ENCODE measurements at places on chromosomes 3 and 15.

DNA sequence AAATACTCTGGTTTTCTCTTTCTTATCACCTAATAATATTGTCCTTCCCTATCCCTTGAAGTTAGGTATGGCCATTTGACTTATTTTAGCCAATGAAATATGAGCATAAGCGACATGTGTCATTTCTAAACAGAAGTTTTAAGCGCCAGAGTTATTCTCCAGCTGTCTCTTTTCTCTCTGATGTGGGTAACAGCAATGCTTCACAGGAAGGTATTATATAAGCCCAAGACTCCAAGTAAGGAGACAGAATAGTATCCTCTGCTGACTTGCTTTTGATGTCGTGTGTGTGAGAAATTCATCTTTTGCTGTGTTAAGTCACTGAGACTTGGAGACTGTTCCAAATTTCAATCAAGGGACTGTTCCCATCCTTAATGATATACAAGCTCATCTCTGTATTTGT is 224.6 kb upstream of the NECTIN3 start:
- H3K27me3 ChIP-seq, result peaks cover 1% of the 10 kb centered on the region
- no peaks in the 10 kb centered on the region for H3K36me3 ChIP-seq
- no peak overlapping the region for H3K27ac ChIP-seq
- no peak overlapping the region for H3K4me3 ChIP-seq

DNA sequence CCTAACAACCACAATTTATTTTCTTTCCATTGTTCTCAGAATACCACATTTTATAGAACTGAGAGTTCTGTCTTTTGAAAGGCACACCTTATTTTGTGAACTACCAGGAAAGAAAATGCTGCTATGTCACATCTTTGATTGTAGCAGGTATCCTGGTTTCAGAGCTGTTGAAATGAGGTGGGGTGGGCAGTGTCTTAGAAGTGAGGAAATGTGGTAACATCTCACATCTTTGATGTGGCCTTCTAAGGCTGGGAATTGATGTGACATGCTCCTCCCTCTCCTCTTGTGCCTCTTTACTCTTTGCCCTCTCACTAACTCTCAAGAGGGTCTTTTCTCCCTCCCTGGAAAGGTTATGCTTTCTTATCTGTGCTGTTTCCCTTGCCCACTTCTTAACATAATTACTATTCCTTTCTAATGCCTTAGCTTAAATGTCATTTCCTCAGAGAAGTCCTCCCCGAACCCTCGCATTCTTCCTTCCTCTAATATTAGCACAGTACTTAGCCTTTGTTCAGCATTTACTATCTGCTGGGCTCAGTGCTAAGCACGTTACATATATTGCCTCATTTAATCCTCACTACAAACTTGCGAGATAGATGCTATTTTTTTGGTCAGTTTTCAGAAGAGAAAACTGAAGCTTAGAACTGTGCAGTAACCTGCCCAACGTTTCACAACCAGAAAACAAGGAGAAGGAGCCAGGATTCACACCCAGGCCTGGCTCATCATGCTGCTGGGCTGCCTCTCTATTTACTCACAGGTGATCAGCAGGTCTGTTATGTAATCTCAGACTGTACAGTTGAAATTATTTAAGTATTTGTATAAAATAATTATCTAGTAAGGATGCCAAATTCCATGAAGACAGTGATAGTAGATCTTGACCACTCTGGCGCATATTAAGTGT is 24.0 kb upstream of the SPTSSB start:
- no peaks in the 10 kb centered on the region for H3K36me3 ChIP-seq
- no peaks in the 10 kb centered on the region for H3K4me1 ChIP-seq
- DNase-seq, result no peak
- no peak overlapping the region for H3K4me3 ChIP-seq

- H3K27me3 ChIP-seq, result no peaks in the 10 kb centered on the region
- H3K27ac ChIP-seq, result no peak overlapping the region
- H3K4me1 ChIP-seq, result no peaks in the 10 kb centered on the region
- no peak for DNase-seq
- no peak overlapping the region for H3K4me3 ChIP-seq
Observed at GRCh38 chr15:48244921-48245320, 38.8 kb downstream of the SLC12A1 start.

DNA sequence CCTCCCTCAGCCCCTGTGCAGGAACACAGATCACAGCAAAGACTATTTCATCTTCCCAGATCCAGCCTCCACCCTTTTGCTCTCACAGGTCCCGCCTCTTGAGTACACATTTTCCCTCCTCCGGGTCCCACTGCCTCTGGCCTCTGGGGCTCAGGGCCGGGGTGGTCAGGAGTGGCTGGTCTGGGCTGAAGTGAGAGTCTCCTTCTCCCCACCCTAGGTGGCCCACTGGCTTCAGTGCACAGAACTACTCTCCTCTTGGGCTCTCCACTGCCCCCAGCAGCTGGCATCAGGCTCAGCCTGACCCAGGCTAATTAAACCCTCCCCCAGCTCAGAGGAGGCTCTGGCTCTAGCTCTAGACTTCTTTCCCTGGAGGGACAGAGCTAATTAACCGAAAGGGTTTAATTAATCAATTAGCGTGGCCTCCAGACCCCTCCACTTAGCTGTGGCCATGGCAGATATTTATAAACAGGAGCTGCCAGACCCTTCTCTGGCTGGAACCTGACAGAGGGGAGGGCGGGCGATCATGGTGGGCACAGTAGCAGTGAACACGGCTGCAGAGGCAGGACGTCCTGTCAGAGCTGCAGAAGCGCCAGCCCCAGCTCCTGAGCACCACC is 15.1 kb downstream of the DUSP7 start:
- H3K4me3 ChIP-seq, result peak overlapping the region; percentile 16
- H3K36me3 ChIP-seq, result no peaks in the 10 kb centered on the region
- no peak overlapping the region for H3K27ac ChIP-seq
- no peak for DNase-seq
- H3K27me3 ChIP-seq, result peaks cover 7% of the 10 kb centered on the region

GRCh38 chr3:190001426-190001825 is 119.3 kb downstream of the P3H2 start:
- H3K36me3 ChIP-seq, result no peaks in the 10 kb centered on the region
- peaks cover 4% of the 10 kb centered on the region for H3K4me1 ChIP-seq
- peaks cover 2% of the 10 kb centered on the region for H3K27me3 ChIP-seq
- no peak overlapping the region for H3K4me3 ChIP-seq

DNA sequence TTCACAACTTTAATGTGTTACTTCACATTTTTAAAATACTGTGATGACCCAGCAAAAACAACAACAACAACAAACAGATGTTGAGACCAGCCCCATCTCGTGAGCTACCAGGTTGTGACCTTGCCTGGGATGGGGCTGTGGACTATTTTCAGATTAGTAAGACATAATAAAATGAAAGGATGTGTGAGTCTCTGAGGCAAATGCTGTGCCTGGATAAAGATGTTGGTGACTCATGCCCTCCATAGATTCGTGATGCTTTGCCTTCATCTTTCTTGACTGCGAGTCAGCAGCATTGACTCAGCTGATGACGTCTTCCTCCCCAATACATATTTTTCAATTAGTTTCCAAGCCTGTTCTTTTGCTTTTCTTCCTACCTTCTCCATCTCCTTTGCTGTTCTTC is 453.0 kb upstream of the CFAP20DC start:
- no peaks in the 10 kb centered on the region for H3K4me1 ChIP-seq
- H3K4me3 ChIP-seq, result no peak overlapping the region
- no peak for DNase-seq
- H3K36me3 ChIP-seq, result no peaks in the 10 kb centered on the region
- no peaks in the 10 kb centered on the region for H3K27me3 ChIP-seq

DNA sequence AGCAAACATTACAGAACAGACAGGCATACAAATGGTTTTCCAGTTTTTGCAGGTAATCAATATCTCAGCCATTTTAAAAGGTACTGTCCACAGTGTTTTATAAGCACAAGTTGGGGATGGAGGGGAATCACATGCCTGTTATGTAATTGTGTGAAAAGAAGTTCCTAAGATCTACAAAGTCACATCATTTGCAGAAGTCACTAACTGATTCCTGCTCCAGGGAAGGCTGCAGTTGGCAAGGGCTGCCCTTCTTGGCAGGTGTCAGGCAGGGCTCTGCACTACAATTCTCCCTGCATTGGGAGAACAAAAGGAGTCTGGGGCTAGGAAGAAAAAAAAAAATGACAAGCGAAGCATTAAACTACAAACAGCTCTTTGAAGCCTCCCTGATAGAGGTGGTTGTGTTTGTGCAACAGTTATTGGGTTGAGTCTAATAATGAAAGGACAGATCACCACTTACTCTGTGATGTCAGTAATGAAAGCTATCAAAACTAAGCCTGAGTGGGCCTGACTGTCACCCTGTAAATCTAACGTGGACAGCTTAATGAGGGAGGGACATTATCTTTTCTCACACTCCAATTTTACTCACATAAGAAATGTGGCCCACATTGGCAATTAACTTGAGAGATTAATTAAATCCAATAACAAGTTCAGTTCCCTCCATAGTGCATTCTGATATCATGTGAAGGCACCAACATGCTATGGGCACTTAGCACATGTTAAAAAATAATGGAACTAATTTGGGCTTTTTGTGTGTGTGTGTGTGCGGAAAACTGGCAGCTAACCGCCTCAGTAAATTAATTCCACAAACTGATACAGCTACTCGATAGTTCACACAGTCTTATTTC is 242.9 kb downstream of the FHIT start:
- no peak overlapping the region for H3K4me3 ChIP-seq
- peaks cover 3% of the 10 kb centered on the region for H3K27me3 ChIP-seq
- no peaks in the 10 kb centered on the region for H3K36me3 ChIP-seq
- no peak for DNase-seq
- H3K27ac ChIP-seq, result no peak overlapping the region

GRCh38 chr3:187520027-187520945 is 149.9 kb downstream of the SST start:
- H3K27me3 ChIP-seq, result no peaks in the 10 kb centered on the region
- no peaks in the 10 kb centered on the region for H3K36me3 ChIP-seq
- no peak for DNase-seq
- H3K4me1 ChIP-seq, result no peaks in the 10 kb centered on the region
- H3K4me3 ChIP-seq, result no peak overlapping the region

DNA sequence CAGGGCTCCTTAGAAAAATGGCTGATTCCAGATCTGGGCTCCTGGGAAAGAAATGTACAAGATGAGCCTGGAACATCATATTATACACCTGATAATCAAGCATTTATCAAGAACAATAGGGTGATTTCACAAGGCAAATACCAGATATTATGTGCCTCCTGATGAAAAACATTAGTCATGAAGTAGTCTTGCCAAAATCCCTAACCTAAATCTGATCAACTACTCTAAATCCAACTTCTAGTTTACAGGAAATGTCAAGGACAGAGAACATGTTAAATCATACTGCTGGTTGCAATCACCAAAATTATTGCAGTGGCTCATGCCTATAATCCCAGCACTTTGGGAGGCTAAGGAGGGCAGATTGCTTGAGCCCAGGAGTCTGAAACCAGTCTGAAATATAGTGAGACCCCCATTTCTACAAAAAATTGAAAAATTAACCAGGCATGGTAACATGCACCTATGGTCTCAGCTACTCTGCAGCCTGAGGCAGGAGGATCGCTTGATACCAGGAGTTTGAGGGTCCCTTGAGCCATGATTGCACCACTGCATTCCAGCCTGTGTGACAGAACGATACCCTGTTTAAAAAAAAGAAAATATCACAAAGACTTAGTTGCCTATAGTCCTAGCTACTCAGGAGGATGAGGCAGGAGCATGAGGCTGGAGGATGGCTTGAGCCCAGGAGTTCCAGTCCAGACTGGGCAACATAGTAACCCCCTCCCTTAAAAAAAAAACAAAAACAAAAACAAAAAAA is 34.9 kb upstream of the ATP13A3 start:
- peaks cover 3% of the 10 kb centered on the region for H3K27me3 ChIP-seq
- no peak overlapping the region for H3K27ac ChIP-seq

DNA sequence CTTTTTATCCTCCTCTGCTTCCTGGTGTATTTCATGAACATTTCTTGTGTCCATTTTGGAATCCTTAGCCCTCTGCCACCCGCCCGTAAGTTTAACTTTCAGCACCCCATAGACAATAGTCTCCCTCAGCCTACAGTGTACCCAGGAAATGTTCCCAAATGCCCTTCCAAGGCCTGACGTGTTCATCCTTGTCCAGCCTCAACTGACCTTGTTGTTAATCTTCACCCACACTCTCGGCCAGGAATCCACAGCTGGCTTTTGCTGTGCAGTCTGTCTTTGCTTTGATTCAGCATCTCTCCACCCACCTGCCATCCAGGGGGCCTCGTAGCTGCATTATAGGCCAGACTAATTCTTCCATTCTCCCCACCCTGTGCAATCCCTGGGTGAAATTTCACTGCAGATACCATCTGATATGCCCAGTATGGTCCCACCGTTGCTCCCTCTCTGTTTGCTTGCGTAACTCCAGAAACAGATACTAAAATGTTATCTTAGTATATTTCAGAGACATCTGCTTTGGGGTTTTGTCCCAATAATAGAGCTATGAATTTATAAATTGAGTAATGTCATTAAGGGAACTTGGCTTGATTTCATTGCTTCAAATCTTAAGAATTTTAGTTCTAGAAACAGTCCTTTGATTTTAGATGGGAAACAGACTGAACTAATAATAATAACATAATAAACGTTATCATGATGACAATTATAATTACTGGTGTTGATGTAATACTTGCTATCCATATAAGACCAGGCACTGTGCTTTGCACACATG is 16.6 kb downstream of the GUCA1C start:
- no peaks in the 10 kb centered on the region for H3K27me3 ChIP-seq
- H3K4me3 ChIP-seq, result no peak overlapping the region
- no peaks in the 10 kb centered on the region for H3K36me3 ChIP-seq
- no peak overlapping the region for H3K27ac ChIP-seq

DNA sequence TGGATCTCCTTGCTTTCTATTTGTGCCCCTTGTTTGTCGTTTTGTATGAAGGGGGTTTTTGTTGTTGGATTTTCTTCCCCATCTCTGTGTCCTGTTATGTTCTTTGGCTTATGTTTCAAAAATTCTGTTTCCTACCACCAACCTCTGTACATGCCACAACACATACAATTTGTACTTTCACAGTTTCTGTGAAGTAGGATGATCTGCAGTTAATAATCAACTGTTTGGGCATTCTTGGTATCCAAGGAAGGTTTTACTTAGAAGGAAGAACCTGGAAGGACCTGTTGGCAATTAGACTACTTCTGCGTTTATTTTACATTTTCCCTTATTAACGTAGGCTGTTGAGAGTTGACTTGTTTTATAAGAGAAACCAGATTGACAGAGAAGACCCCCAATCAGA is 8.3 kb downstream of the SETD5 start:
- no peak for DNase-seq
- H3K4me1 ChIP-seq, result peaks cover 48% of the 10 kb centered on the region
- H3K4me3 ChIP-seq, result peak overlapping the region; percentile 82
- H3K27me3 ChIP-seq, result no peaks in the 10 kb centered on the region
- H3K27ac ChIP-seq, result peak overlapping the region; percentile 90

- no peaks in the 10 kb centered on the region for H3K4me1 ChIP-seq
- no peaks in the 10 kb centered on the region for H3K27me3 ChIP-seq
- H3K4me3 ChIP-seq, result no peak overlapping the region
- no peaks in the 10 kb centered on the region for H3K36me3 ChIP-seq
- no peak overlapping the region for H3K27ac ChIP-seq
Observed at GRCh38 chr15:42401544-42402454, 42.5 kb downstream of the CAPN3 start.

- no peaks in the 10 kb centered on the region for H3K36me3 ChIP-seq
- peaks cover 11% of the 10 kb centered on the region for H3K4me1 ChIP-seq
- no peak overlapping the region for H3K4me3 ChIP-seq
- no peak for DNase-seq
- H3K27ac ChIP-seq, result no peak overlapping the region
- no peaks in the 10 kb centered on the region for H3K27me3 ChIP-seq
Observed at GRCh38 chr3:111961461-111962164, 17.2 kb upstream of the ABHD10 start.

- H3K36me3 ChIP-seq, result peaks cover 28% of the 10 kb centered on the region
- peaks cover 52% of the 10 kb centered on the region for H3K4me1 ChIP-seq
- peaks cover 18% of the 10 kb centered on the region for H3K27me3 ChIP-seq
- DNase-seq, result no peak
- H3K27ac ChIP-seq, result peak overlapping the region; percentile 99
- H3K4me3 ChIP-seq, result peak overlapping the region; percentile 81
Observed at GRCh38 chr3:51716805-51717204, 9.9 kb downstream of the GRM2 start.

Data from glutamatergic neuron (in vitro differentiated cells).